Upper lobe of right lung (tissue), 1 donor: ENCODE measurements at places on chromosomes 5 and 9.

DNA sequence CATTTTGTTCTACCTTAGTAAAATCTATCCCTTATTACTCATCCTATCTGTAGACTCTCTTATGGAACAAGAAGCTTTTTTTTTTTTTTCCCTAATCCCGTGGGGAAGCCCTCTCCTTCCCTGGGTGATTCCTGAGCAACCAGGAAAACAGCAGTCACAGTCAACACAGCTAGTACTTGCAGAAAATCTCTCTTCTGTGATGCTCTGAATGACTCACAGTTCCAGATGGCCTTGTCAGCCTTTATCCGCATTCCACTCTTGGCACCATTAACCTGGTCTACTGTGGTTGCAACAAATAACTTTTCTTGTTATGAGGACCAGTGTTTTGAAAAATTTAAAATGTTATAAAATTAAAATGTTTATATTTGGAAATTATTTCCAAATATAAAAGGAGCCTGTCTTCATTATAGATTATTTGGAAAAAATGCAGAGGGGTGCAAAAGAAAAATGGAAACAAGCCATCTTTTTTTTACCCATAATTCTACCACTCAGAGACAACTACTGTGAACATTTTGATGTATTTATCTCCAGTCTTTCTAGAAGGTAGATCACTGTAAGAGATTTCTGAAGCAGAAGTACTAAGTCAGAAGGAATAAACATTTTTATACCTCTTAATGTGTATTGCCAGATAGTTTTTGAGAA, 486.7 kb downstream of the RAB3C start:
- no peak overlapping the region for H3K27ac ChIP-seq
- H3K4me3 ChIP-seq = no peak overlapping the region
- H3K4me1 ChIP-seq = no peaks in the 10 kb centered on the region
- DNase-seq = no peak
- H3K27me3 ChIP-seq = no peaks in the 10 kb centered on the region
- H3K36me3 ChIP-seq = no peaks in the 10 kb centered on the region

- no peaks in the 10 kb centered on the region for H3K4me1 ChIP-seq
- no peak overlapping the region for H3K4me3 ChIP-seq
- no peak overlapping the region for H3K27ac ChIP-seq
- peaks cover 24% of the 10 kb centered on the region for H3K36me3 ChIP-seq
- H3K27me3 ChIP-seq = no peaks in the 10 kb centered on the region
Measured at GRCh38 chr5:131423056-131423455, 159.2 kb downstream of the CDC42SE2 start.

DNA sequence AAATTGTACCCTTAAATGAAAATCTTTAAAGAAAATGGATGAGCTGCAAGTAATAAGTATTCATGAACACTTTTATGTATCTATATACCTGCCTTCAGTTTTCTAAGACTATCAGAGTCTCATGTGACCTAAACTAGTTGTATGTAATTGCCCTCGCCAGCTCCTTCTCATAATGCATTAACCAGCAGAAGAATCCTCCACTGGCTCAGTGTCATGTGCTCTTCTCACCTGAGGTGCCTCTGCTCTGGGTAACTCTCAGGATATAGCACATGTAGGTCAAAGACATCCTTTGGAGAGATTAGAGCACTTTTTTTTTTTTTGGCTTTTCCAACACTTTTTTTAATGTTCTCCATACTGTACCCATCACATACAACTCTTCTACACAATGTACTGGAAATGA, 183.7 kb upstream of the GNA14 start:
- no peak for DNase-seq
- no peaks in the 10 kb centered on the region for H3K36me3 ChIP-seq
- no peaks in the 10 kb centered on the region for H3K27me3 ChIP-seq
- H3K27ac ChIP-seq = no peak overlapping the region
- no peak overlapping the region for H3K4me3 ChIP-seq

DNA sequence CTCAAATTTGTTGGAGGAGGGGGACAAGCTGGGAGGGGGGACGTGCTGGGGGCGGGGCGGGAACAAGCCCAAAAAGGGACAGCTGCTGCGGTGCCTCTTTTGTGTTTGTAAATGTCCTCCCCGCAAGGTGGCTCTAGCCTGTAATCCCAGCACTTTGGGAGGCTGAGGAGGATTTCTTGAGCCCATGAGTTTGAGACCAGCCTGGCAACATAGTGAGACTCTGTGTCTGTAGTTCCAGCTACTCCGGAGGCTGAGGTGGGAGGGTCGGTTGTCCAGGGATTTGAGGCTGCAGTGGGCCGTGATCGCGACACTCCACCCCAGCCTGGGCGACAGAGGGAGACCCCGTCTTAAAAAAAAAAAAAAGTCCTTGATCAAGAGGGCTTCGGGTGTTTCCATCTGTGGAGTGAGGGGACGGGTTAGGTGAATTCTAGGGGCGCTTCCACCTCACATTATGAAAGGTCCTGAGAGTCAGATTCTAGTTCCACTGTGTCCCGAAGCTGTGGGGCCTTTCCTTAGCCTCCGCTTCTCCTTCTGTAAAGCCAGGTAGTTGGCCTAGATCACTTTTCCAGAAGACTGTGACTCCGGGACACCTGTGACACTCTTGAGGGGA, 779 bp upstream of the CTNNA1 start:
- no peaks in the 10 kb centered on the region for H3K27me3 ChIP-seq
- peak overlapping the region; percentile 91 for H3K4me3 ChIP-seq
- DNase-seq = no peak
- peak overlapping the region; percentile 99 for H3K27ac ChIP-seq
- peaks cover 6% of the 10 kb centered on the region for H3K36me3 ChIP-seq
- peaks cover 12% of the 10 kb centered on the region for H3K4me1 ChIP-seq

DNA sequence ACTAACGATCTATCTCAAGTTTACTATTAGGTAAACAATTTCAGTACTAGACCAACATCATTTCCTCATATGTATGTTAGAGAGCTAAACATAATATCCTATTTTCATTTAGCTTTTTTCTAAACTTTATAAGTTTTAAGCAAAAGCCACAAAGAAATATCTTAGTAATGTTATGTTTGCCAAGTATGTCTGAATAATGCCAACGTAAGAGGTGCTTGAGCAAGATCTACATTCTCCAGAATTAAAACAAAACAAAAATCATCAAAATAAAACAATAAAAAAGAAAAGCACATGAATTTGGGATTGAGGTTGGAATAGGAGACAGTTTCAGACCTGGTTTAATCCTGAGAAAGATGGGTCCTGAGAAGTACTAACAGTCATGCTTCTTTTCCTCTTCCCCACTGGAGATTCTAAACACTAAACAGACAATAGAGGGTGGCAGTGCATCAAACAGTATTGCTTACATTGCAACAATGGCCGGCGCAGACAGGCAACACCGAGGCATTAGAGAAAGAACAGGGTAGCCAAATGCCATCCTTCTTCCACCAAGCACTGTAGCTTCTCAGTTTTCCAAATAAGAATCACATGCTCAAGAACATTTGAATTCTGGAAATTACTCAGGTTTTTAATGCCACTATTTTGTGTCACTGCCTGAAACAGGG, 33.6 kb downstream of the CSNK1A1 start:
- no peaks in the 10 kb centered on the region for H3K27me3 ChIP-seq
- peaks cover 47% of the 10 kb centered on the region for H3K36me3 ChIP-seq
- DNase-seq = no peak
- H3K4me1 ChIP-seq = peaks cover 47% of the 10 kb centered on the region

- no peaks in the 10 kb centered on the region for H3K36me3 ChIP-seq
- no peak overlapping the region for H3K4me3 ChIP-seq
- peaks cover 24% of the 10 kb centered on the region for H3K27me3 ChIP-seq
- no peaks in the 10 kb centered on the region for H3K4me1 ChIP-seq
Measured at GRCh38 chr9:133619791-133620190, 10.6 kb upstream of the FAM163B start.

GRCh38 chr9:74773886-74774479, 113.7 kb downstream of the TRPM6 start:
- peak; percentile 73 for DNase-seq
- H3K36me3 ChIP-seq = no peaks in the 10 kb centered on the region
- no peak overlapping the region for H3K27ac ChIP-seq
- H3K4me1 ChIP-seq = no peaks in the 10 kb centered on the region

DNA sequence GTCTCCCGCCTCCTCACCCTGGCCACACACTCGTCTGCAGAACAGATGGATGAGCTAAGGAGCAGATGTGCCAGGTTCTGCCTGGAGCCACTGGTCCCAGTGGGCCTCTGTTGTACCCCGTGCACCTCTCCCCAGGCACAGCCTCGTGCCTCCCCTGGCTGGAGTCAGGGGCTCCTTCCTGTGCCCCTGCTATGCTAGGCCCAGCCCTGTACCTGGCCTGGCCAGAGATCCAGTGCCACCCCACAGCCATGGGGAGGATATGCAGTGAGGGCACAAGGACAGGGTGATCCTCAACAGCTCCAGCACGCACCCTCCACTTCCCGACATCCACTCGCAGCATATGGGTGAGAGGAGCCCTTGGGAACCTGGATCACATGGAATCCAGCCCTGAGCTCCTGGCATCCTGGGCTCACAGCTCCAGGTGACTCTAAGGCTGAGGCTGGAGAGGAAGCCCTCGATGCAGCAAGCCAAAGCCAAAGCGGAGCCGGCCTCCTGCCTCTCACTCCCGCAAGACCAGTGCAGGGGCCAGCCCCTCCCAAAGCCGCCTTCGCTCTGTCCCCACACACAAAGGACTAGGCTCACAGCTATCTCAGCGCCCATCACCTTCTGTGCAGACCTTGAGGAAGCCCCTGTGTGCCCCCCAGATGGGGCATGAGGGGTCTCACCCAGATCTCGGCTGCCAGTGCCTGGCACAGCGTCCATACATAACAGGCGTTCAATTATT, 23.7 kb upstream of the ADAMTS2 start:
- no peak overlapping the region for H3K27ac ChIP-seq
- H3K27me3 ChIP-seq = no peaks in the 10 kb centered on the region
- H3K4me3 ChIP-seq = no peak overlapping the region
- H3K36me3 ChIP-seq = no peaks in the 10 kb centered on the region
- H3K4me1 ChIP-seq = no peaks in the 10 kb centered on the region

DNA sequence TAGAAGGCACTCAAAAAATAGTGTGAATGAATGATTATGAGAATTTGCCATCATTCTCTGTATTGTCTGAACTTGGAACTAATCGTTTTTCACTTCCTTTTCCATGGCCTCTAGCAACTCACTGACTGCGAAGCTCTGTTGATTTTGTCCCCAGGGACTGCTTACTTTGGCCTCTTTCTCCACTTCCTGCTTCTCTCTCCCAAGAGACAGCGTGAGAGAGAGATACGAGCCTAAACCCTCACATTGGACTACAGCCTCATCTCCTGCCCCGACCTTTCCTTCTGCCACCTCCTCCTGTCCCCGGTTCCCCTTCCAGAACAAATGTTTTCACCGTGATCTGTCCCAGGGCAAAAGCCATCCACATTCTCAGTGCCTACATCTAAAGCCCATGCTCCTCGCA, 300.8 kb upstream of the PANK3 start:
- no peaks in the 10 kb centered on the region for H3K4me1 ChIP-seq
- H3K4me3 ChIP-seq = no peak overlapping the region

DNA sequence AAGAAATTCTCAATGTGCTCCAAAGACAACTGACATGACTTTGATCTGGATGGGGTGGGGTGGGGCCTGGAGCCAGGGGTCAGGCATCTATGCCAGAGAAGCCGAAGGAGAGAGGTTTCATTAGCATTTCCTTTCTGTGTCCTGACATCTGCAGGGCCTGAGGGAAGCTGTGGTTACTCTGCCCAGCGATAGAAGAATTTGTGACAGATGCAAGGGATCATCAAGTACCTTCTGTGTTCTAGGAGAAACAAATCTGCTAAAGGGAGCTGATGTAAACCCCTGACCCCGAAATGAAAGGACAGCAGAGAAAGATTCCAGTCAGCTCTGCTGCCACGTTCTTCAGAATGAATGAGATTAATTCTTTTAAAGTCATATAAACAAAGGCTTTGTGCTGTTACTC, 335.7 kb downstream of the PRELID2 start:
- no peak overlapping the region for H3K27ac ChIP-seq
- DNase-seq = no peak
- H3K4me3 ChIP-seq = no peak overlapping the region
- no peaks in the 10 kb centered on the region for H3K4me1 ChIP-seq
- H3K36me3 ChIP-seq = no peaks in the 10 kb centered on the region
- H3K27me3 ChIP-seq = no peaks in the 10 kb centered on the region

DNA sequence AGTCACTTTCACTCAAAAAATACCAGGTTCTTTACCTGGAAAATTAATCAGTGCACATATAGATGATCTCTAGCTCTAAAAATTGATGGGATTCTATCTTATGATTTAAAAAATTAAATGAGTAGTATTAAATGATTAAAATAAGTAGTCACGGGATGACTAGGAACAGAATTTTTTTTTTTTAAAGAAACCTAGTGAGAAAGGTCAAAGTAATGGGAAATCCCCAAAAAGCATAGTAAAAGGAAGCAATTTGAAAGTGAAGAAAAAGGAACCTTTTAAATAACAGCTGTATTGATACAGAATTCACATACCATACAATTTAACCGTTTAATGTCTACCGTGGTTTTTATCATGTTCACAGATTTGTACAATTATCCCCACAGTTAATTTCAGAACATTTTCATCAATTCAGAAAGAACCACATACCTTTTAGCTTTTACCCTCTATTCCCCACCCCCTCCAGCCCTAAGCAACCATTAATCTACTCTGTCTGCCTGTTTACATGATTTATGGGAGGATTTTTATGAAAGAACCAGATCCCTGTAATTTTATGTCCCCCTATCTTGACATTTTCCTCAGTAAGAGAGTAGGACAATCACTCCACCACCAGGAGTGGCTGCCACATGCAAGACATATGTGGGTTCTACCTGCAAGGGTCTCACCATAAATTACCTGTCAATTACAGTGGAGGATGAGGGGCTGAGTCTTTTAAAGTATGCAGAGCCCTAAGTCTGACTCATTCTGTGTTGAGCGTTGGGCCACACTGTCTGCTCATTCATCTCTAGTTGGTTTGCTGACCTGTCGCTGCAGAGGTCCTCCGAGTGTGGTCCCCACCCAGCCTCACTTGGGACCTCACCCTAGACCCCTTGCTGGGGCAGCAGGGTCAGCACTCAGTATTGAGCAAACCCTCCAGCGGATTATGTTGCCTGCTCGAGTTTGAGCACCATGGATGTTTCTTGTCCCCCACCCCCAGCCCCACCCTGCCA, 16.0 kb downstream of the ANKRD33B start:
- no peaks in the 10 kb centered on the region for H3K36me3 ChIP-seq
- no peak for DNase-seq
- no peaks in the 10 kb centered on the region for H3K27me3 ChIP-seq

GRCh38 chr9:137448602-137448962, 7.4 kb upstream of the ENTPD8 start:
- no peak overlapping the region for H3K4me3 ChIP-seq
- no peak for DNase-seq
- H3K4me1 ChIP-seq = peaks cover 7% of the 10 kb centered on the region
- H3K27me3 ChIP-seq = no peaks in the 10 kb centered on the region
- H3K36me3 ChIP-seq = peaks cover 9% of the 10 kb centered on the region

GRCh38 chr9:107784235-107784958, 294.8 kb upstream of the KLF4 start:
- no peak for DNase-seq
- no peak overlapping the region for H3K4me3 ChIP-seq
- no peaks in the 10 kb centered on the region for H3K4me1 ChIP-seq

GRCh38 chr9:14686168-14686567, 7.1 kb downstream of the ZDHHC21 start:
- no peak overlapping the region for H3K27ac ChIP-seq
- H3K27me3 ChIP-seq = no peaks in the 10 kb centered on the region
- DNase-seq = no peak
- no peak overlapping the region for H3K4me3 ChIP-seq
- H3K4me1 ChIP-seq = peaks cover 12% of the 10 kb centered on the region

- H3K27me3 ChIP-seq = no peaks in the 10 kb centered on the region
- no peak overlapping the region for H3K27ac ChIP-seq
- H3K36me3 ChIP-seq = no peaks in the 10 kb centered on the region
- H3K4me3 ChIP-seq = no peak overlapping the region
- H3K4me1 ChIP-seq = no peaks in the 10 kb centered on the region
Measured at GRCh38 chr9:85136987-85137386, 467.5 kb downstream of the NTRK2 start.

- no peak for DNase-seq
- H3K27ac ChIP-seq = no peak overlapping the region
- H3K4me1 ChIP-seq = peaks cover 50% of the 10 kb centered on the region
- no peaks in the 10 kb centered on the region for H3K27me3 ChIP-seq
- no peak overlapping the region for H3K4me3 ChIP-seq
Measured at GRCh38 chr5:151781201-151781600, 9.4 kb downstream of the G3BP1 start.
